Dermis microvascular lymphatic vessel endothelial cell (primary cell): ENCODE measurements at places on chromosomes 7 and 10. TPM values are rescaled to one million over a fixed set of nuclear protein-coding genes. Genes with fewer than 3 reads are reported as not detected.
A peak's percentile ranks its signal among the peaks of the same experiment; 100 is the strongest.

DNA sequence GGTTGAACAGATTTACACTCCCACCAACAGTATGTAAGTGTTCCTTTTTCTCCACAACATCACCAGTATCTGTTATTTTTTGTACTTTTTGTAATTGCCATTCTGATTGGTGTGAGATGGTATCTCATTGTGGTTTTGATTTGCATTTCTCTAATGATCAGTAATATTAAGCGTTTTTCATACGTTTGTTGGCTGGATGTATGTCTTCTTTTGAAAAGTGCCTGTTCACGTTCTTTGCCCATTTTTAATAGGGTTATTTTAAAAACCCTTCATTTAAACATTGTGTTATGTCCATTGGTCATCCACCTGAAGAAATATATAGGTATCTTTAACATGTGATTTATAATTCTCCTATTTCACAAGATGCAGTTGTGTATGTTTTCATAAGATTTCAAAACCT is 291.3 kb downstream of the SEMA3D start:
- DNase-seq = no peak

DNA sequence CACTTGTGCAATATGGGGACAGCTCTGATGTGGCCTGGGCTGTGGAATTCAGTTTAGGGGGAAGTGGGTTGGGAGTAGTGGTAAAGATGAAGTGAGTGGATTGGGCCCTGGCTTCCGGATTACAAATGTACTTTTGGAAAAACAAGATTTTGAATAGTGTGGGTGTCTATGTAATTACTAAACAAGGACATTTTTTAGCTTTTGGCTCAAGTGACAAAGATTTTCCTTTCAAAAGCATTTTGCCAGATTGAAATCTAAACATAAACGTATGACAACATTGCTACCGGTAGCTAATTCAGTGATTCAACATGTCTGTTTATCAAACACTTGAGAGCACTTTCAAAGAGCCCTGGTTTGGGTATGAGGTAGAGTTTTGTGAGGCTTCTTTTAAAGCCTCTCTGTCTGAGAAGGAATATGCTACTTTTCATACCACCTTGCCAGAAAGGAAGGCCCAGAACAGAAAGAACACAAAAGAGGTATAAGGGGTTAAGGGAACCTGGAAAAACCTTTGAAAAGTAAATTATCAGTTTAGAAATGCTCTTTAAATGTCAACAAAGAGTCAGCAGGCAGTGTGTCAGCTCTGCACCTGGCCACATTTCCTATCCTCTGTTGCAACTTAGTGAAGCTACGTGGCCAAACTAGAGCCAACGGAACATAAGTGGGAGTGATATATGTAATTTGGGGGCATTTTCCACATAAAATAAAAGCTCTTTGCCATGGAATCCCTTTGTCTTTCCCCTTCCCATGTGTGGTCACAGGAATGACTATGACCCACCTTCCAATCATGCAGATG is 516.1 kb downstream of the NRG3 start:
- peak; percentile 73 for DNase-seq

DNA sequence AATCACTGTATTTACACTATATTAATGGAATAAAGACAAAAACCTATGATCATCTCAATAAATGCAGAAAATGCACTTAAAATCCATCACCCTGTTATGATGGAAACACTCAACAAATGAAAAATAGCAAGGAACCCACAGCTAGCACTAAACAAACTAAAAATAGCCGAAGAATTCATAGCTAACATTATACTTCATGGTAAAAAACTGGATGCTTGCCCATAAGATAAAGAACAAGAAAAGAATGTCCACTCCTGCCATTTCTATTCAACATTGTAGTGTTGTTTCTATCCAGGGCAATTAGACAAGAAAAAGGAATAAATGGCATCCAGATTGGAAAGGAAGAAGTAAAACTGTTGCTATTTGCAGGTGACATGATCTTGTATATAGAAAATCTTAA is 142.1 kb downstream of the STK31 start:
- DNase-seq = no peak

NRP1 gene
- 26.2 and 65.0 TPM in 2 replicates for total RNA-seq

CCSER2 gene
- total RNA-seq = 15.1 and 15.6 TPM in 2 replicates

SLC16A9 gene
- 0.26 TPM in 1 of 2 replicates, not detected in the other for total RNA-seq
